Activated CD4-positive, alpha-beta memory T cell treated with anti-CD3 and anti-CD28 coated beads, Interleukin-2, amount 10 ng/mL, durations not matched to agents 7 days and 5 days (primary cell): ENCODE measurements at places on chromosomes 4 and X.

DNA sequence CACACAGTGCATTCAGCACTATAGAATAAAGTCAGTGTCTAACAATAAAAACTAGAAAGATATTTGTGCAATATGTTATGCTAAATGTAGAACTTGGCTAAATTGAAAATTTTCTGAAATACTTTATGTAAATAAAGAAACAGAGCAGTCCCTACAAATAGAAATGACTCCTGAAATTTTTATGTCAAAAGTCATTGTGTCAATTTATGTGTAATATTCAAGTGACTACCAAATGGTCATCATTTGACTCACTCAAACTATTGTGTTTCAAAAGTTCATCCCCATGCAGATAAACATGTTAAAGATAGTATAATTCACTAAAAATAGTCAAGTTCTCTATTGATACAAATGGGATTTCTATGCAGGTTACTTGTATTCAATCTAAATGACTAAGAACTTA, 17.9 kb downstream of the LRBA start:
- DNase-seq: no peak

DNA sequence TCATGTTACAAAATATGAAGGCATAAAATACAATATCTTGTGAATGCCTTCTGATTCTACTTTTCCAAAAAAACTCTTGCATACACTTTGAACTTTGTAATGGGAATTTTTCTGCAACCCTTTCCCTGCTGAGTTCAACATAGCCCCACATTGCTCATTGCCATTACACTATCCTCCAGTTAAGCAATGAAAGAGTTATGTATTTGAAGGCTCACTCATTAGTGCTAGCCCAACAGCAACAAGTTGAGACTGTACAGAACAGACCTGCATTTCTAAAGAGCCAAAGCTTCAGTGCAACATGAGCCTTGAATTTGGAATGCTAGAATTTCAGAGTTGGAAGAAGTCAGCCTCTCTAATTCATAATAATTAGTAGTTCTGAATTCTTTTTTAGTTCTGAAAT, 44.4 kb upstream of the STAG2 start:
- no peak for DNase-seq

DNA sequence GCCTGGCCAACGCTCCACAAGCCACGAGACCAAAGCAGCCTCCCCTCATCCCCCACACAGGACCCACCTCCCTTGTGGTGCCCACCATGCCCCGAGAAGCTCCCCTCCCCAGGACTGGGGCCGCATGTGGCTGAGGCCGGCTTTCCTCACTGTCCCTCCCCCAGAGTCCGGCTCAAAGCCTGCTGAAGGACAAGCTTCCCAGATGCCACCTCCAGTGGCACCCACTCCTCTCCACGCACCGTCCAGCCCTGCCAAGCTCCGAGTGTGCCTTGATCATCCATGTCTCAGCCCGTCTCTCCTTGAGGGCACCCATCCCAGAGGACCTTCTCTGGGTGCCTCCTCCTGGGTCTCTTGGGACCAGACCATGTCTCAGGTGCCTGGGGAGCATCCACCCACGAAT, 58.8 kb upstream of the MXD4 start:
- DNase-seq: no peak

DNA sequence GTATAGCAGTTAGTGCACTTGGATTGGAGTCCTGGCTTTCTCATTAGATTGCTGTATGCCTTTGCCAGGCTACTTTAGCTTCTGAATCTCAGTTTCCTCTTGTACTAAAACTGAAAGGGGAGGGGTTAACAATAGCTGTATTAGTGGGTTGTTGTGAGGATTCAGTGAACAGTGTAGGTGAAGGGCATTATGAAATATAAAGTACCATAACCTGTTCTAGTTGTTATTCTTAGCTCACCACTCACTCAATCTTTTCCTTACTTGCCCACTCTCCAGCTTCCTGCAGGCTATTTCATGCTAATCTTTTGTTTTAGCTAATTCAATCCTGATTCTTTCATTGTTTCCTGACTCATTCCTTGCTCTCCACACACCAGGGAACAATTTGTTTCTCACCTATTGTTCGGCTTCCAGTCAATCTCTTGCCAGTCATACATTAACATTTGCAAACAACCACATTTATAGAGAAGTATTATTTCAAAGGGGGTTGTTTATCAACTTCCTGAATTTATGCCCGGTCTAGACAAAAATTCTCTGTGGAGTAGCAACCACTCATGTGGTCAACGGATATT, 50.6 kb upstream of the EDA start:
- no peak for DNase-seq

DNA sequence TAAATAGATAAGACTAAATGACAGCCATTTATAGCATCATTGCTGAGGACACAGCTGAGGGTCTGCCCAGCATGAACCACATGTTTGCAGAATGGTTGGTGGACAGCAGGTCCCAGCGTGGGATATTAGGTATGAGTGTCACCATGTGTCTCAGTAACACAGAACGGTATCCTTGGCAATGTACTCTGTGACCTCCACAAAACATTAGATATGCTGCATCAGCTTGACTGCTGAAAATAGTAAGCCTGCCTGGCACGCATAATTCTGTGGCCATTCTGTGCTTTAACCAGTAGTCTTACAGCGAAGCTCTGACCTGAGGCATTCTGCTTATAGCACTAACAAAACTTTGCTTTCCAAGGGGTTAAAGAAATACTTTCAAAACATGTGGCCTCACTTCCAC, 32.0 kb downstream of the LIMCH1 start:
- no peak for DNase-seq
